Suprapubic skin (tissue), 4 donors: ENCODE measurements at places on chromosomes 11 and 22.

GRCh38 chr11:133149698-133150097, 382.6 kb downstream of the OPCML start:
- peaks cover 13% of the 10 kb centered on the region for H3K27me3 ChIP-seq
- no peaks in the 10 kb centered on the region for H3K36me3 ChIP-seq
- no peak overlapping the region for H3K27ac ChIP-seq
- H3K4me3 ChIP-seq: no peak overlapping the region

DNA sequence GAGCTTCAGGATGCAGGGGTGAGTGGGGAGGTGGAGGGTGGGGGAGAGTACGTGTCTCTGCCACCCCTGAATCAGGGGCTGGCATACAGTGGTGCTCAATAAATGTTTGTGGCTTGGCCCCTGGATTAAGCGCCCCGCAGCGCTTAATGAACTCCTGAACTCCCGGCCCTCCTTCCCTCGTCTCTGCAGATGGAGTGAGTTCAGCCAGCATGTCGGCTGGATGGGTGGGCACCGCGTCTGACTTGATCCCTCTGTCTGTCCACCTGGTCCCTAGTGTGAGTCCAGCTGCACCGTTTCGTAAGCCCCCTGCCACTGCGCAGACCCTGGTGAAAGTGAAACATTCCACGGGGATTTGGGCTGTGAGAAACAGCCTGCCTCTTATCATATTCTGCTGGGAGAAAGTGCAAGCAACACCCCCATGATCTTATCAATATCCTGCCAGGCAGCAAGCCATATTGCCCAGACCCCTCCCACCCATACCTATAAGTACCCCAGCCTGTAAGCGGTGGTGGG, 12.0 kb upstream of the MRGPRD start:
- peak; percentile 50 for DNase-seq
- H3K27me3 ChIP-seq: peaks cover 17% of the 10 kb centered on the region
- H3K4me3 ChIP-seq: no peak overlapping the region
- no peaks in the 10 kb centered on the region for H3K4me1 ChIP-seq

GRCh38 chr11:70470127-70470526, 71.8 kb downstream of the CTTN start:
- H3K4me3 ChIP-seq: no peak overlapping the region
- H3K27ac ChIP-seq: no peak overlapping the region
- H3K27me3 ChIP-seq: peaks cover 8% of the 10 kb centered on the region
- no peaks in the 10 kb centered on the region for H3K36me3 ChIP-seq
- DNase-seq: no peak

DNA sequence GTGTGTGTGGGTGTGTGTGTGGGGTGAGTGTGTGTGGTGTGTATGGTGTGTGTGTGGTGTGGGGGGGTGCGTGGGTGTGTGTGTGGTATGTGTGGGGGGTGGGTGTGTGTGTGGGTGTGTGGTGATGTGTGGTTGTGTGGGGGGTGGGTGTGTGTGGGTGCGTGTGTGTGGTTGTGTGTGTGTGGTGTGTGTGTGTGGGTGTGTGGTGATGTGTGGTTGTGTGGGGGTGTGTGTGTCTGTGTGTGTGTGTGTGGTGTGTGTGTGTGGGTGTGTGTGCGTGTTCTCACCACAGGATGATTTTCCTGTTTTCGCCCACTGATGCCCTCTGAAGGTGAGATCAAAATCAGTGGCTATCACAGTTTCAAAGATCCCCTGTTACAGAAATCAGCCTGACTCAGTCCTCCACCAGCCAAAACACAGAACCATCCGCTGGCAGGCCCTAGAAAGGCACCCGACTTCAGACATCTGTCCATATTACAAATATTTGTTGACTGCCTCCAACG, 24.7 kb downstream of the CPT1A start:
- H3K27ac ChIP-seq: no peak overlapping the region
- no peaks in the 10 kb centered on the region for H3K27me3 ChIP-seq
- no peak overlapping the region for H3K4me3 ChIP-seq
- no peak for DNase-seq
- peaks cover 18% of the 10 kb centered on the region for H3K36me3 ChIP-seq
- H3K4me1 ChIP-seq: peaks cover 29% of the 10 kb centered on the region

GRCh38 chr11:1815311-1815710, 19.5 kb upstream of the SYT8 start:
- peaks cover 3% of the 10 kb centered on the region for H3K4me1 ChIP-seq
- no peak overlapping the region for H3K27ac ChIP-seq
- H3K36me3 ChIP-seq: no peaks in the 10 kb centered on the region
